ENCODE measurements at places on chromosomes 4 and X. TPM values are rescaled to one million over a fixed set of nuclear protein-coding genes. Genes with fewer than 3 reads are reported as not detected.

Gene USP17L17
- not detected for polyA plus RNA-seq

GRCh38 chr4:8539661-8540060 lies 40.5 kb upstream of the GPR78 start:
- H3K4me1 ChIP-seq, result peaks cover 32% of the 10 kb centered on the region
- H3K4me3 ChIP-seq, result no peak overlapping the region
- no peak for DNase-seq
- no peak overlapping the region for H3K27ac ChIP-seq
- peaks cover 3% of the 10 kb centered on the region for H3K27me3 ChIP-seq
- H3K36me3 ChIP-seq, result no peaks in the 10 kb centered on the region

DNA sequence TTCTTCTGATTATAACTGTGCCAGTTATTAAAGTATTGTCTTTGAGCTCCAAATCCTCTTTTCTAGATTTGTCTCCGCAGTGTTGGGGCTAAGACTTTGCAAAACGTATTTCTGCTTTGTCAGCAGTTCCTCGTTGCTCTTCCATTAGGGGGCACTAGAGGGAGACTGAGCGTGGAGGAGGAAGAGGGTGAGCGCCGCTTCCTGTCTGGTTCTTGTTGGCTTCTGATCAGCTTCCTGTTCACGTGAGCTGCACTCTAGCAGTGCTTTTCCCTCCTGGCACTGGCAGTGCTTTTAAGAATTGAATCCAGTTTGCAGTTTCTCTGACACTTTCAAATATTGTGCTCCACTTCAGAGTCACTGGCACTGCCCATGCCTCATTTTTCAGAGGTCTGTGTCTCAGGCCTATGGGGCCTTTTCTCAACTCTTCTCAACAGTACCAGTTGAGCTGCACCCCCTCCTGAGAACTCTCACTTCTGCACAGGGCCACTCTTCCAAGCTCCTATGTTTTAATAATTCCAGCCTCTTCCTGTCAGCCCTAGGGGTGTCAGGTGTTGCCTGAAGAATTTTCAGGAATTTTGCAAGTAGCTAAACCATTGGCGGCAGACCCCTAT lies 54.4 kb upstream of the LCORL start:
- H3K4me3 ChIP-seq, result no peak overlapping the region
- no peaks in the 10 kb centered on the region for H3K4me1 ChIP-seq
- no peaks in the 10 kb centered on the region for H3K36me3 ChIP-seq
- H3K27me3 ChIP-seq, result no peaks in the 10 kb centered on the region
- peak; percentile 33 for DNase-seq

GRCh38 chr4:133152330-133152821 lies 3.3 kb downstream of the PCDH10 start:
- peak overlapping the region; percentile 50 for H3K27ac ChIP-seq
- H3K4me1 ChIP-seq, result peaks cover 41% of the 10 kb centered on the region
- DNase-seq, result no peak
- no peaks in the 10 kb centered on the region for H3K36me3 ChIP-seq
- H3K4me3 ChIP-seq, result peak overlapping the region; percentile 51

DNA sequence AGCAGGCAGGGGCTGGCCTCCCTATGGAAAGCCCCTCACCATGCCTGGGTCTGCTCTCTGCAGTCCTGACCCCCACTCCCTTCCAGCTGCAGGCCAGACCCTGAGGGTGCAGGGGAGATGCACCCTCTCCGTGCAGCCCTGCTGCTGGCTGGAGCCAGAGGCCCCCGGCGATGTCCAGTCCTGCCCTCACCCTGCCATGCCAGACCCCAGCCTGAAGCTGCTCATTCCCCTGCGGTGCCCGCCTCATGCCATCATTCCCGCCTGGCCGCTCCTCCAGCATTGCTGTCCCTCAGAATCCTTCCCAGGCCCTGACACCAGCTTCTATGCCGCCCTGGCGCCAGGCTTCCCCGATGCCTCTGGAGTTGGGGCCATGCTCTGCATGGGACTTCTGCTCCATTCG lies 72.4 kb downstream of the SORCS2 start:
- DNase-seq, result no peak
- H3K27me3 ChIP-seq, result peaks cover 9% of the 10 kb centered on the region
- no peak overlapping the region for H3K27ac ChIP-seq

DNA sequence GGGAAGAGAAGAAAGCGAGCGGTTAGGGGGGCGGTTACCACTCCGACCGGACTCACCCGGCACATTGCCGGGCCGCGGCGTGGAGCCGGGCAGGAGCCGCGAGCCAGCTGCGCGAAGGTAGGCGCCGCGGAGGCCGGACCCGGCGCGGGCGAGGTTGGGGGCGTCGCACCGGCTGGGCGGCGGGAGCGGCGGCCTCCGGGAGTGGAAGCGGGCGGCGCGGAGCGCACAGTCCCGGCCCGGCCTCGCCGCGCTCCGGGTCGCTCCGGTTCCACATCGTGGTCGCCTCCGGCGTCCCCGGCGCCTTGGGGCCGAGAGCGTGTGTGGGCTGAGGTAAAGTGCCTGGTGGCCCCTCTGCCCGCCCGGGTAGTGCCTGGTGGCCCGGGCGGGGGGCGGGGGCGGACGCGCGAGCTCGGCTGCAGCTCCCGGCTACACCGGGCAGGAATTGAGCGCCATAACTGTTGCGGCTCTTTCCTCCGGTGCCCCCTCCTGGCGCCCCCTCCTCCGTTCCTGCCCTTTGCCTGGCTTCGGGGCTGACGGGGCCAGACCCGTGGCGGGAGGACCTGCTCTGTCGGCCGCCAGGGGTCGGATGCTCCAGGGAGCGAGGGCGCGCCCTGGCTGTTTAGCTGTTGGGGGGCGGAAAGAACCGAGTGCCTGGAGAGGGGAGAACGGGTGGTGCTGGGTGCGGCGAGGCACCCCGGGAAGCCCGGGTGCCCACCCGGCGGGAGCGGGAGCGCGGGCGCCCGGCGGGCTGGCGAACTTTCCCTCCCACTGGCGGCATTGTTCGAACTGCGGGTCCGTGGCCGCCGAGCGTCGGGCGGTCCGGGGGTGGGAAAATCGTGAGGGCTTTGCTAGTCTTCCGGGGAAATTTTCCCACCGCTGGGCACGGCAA lies 626 bp downstream of the JADE3 start:
- peak overlapping the region; percentile 83 for H3K4me3 ChIP-seq

DNA sequence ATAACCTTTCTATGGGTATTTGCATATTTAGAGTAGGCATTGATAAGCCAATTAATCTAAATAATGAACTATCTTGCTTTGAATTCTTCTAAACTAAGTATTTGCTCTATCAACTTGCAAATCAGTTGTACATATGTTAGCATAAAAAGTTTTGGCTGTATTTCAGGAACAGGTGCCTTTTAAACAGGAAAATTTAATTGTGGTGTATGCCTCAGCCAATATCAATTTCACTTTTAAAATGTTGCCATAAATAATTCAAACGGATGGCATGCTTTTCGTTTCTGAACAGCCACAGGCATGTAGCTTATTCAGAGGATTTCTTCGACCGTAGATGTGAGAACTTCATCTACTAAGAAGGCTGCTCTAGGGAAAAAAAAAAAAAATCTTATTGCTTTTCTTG lies 99.9 kb downstream of the DCLK2 start:
- no peaks in the 10 kb centered on the region for H3K4me1 ChIP-seq
- no peak overlapping the region for H3K4me3 ChIP-seq
- no peaks in the 10 kb centered on the region for H3K27me3 ChIP-seq
- no peak for DNase-seq
- no peak overlapping the region for H3K27ac ChIP-seq

GRCh38 chr4:176261018-176261417 lies 8.0 kb downstream of the ASB5 start:
- H3K4me1 ChIP-seq, result no peaks in the 10 kb centered on the region
- no peak overlapping the region for H3K27ac ChIP-seq
- H3K4me3 ChIP-seq, result no peak overlapping the region
- H3K27me3 ChIP-seq, result no peaks in the 10 kb centered on the region
- no peaks in the 10 kb centered on the region for H3K36me3 ChIP-seq

Gene CFP
- 3.4 TPM for polyA plus RNA-seq

DNA sequence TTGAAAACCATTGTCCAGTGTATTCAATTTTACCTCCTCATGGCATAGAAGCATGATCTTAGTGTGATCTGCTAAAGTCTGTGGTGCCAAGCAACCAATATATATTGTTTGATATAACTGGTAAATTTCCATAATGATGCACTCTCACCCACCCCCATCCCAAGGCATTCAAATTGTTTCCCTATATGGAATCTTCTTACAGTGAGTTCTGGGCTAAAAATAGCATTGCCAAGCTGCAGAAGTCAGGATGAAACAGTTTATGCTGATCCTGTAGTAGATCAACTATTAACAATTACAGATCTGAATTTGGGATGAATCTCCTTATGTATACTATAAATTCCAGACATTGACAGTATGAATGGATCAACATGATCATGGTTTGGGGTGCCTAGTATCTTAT lies 20.9 kb downstream of the FGF13 start:
- H3K4me1 ChIP-seq, result no peaks in the 10 kb centered on the region
- H3K4me3 ChIP-seq, result no peak overlapping the region
- H3K36me3 ChIP-seq, result no peaks in the 10 kb centered on the region

Gene PPP4R3C
- polyA plus RNA-seq, result not detected

Gene GAGE1
- polyA plus RNA-seq, result not detected

DNA sequence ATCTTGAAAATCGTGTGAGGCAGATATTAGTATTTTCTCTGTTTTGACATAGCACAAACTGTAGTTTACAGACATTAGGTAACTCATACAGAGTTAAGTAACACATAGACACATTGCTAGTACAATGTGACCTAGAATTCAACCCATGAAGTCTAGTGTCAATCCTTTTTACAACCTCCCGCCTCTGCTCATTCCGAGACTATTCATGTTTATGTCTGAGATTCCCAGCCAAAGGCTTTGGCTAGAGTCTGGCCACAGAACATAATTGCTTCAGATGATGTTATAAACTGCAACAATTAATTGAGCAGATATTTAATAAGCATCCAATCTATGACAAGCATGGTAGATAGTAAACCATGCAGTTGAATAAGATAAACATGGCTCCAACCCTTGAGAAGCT lies 841.0 kb downstream of the STIM2 start:
- no peak overlapping the region for H3K27ac ChIP-seq
- no peak overlapping the region for H3K4me3 ChIP-seq
- peak; percentile 25 for DNase-seq

Gene TLR3
- polyA plus RNA-seq, result 0.92 TPM

DNA sequence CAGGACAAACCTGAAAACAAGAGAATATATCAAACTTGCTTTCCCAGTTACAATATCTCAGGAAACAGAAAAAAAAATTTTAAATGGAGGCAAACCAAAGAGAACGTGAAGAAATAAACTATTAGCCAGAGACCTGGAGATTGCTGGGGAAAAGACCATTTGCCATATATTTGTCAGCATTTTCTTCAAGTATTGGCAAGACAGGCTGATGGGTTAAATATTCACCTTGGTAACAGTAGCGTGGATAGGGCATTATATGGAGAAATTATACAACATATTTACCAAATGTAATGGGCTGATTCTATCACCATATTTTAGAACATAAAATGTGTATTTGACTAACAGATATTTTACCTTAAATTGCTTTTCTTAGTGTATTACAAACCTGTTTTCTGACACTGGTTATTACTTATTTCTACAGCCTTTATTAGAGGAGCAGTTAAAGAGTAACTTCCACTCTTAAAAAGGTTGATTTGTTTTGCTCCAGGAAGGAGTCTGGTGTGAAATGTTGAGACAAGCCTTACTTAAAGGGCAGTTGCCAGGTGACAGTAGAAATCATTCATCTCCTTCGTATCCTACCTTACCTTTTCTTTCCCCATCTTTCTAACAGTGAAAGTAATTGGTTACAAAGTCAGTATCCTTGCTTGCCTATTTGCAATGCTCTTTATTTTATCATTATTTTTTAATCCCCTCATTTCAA lies 575.5 kb downstream of the GBA3 start:
- H3K27me3 ChIP-seq, result no peaks in the 10 kb centered on the region
- H3K4me1 ChIP-seq, result no peaks in the 10 kb centered on the region
- no peak for DNase-seq

DNA sequence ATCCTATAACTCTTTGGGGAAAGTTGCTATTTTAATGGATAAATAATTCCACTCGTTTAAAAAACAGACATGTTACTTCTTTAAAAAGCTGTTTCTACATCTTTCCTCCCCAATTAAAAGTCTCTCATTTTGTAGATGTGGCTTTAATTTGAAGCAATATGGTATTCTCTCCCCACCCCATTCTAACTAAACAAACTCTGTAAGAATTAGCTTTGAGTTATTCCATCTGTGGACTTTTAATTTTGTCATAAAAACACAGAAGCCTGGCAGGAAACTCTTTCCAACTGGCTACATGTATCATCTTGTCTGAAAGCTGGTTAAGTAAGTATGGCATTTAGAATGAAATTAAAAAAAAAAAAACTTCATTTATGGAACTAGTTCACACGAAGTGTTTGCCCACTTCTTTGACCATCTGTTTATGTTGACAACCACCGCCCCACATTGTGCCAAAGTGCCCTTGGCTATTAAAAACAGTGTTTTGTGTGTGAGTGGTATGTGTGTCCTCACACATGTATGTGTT lies 140.3 kb downstream of the NAA11 start:
- H3K27ac ChIP-seq, result no peak overlapping the region
- no peaks in the 10 kb centered on the region for H3K36me3 ChIP-seq
- no peaks in the 10 kb centered on the region for H3K27me3 ChIP-seq
- no peak overlapping the region for H3K4me3 ChIP-seq

DNA sequence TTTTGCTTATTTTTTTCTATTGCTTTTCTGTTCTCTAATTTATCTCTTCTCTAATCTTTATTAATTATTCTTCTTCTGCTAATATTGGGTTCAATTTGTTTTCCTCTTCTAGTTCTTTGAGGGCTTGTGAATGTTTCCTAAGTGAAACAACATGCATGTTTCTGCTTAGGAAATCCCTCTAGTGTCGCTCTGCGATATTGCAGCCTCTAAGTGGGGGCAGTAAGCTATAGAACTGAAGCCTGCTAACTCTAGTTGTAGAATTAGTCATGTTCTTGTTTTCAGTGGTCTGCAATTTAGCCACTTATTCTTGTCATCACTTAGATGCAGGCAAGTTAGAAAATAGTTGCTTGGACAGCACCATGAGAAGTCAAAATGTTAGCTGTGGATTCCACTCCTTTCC lies 222.6 kb downstream of the SPIN4 start:
- peak; percentile 2 for DNase-seq
- H3K27ac ChIP-seq, result no peak overlapping the region
- H3K4me3 ChIP-seq, result no peak overlapping the region
- no peaks in the 10 kb centered on the region for H3K27me3 ChIP-seq
- no peaks in the 10 kb centered on the region for H3K4me1 ChIP-seq

Gene SLC10A6
- polyA plus RNA-seq, result 0.48 TPM

Gene RAB9A
- 12.4 TPM for polyA plus RNA-seq

DNA sequence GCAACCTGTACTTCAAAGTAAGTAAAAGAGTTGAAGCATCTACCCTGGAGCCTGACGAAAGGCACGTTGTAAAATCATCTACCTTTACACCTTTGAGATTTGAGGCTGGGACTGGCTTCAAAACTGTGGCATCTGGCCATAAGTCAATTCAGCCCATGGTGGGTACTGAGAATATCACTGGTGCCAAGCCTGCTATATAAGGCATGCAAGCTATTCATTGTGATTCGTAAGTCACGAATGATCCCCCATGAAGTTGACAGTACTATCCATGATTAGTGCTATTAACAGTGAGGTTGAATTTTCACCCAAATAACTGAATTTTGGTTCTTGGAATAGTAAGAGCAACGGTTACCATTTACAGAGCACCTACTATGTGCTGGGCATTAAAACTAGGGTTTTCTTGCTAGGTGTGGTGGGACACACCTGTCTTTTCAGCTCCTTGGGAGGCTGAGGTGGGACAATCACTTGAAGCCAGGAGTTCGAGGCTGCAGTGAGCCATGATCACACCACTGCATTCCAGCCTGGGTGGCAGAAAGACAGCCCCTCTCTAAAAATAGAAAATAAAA lies 39.8 kb downstream of the IRF2 start:
- H3K4me3 ChIP-seq, result no peak overlapping the region
- H3K36me3 ChIP-seq, result no peaks in the 10 kb centered on the region
- DNase-seq, result no peak
- H3K27me3 ChIP-seq, result no peaks in the 10 kb centered on the region
- H3K27ac ChIP-seq, result no peak overlapping the region
- H3K4me1 ChIP-seq, result peaks cover 75% of the 10 kb centered on the region

All from stomach (tissue), 19 donors.